ENCODE measurements at places on chromosomes 16 and 17.

GRCh38 chr17:75512926-75513640 lies 2.3 kb downstream of the CASKIN2 start:
- no peak for DNase-seq

DNA sequence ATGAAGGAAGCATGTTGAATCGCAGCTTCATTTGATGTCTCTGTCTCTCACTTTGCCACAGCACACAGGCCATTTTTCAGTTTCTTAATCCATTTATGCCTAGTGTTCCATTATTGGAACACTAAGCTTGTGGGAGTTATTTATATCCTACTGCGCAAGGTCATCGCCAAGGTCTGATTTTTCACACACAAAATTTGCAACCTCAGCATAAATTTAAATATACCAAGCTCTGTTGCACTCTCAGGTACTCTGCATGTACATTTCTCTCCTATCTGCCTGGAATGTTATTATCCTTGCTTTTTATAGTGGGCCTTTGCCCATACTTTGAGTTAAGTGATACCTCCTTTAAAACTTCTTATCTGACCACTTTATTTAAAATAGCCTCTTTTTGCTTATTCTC lies 519.2 kb upstream of the TOM1L1 start:
- no peak for DNase-seq

DNA sequence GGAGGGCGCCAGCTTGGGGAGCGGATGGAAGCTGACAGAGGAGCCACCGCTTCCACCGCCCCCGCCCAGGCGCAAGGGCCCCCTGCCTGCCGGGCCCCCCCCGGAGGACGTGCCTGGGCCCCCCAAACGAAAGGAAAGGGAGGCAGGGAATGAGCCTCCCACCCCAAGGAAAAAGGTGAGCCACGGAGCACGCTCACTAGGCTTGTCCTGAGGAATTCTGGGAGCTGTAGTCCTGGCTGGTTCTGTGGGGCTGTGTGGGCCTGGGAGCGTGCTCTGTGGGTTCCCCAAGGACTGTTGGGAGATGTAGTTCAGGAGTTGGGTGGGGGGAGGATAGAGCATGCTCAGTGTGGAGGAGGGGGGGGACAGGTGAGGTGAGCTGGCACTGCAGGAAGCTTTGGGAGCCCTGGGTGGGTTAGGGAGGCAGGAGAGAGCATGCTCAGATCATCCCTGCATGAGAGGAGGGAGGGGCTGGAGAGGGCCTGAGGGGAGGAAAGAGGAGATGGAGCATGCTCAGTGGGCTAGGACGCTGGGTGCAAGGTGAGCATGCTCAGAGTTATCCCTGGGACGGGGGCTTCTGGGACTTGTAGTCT lies 4.5 kb downstream of the FBXL19 start:
- DNase-seq, result peak; percentile 80

DNA sequence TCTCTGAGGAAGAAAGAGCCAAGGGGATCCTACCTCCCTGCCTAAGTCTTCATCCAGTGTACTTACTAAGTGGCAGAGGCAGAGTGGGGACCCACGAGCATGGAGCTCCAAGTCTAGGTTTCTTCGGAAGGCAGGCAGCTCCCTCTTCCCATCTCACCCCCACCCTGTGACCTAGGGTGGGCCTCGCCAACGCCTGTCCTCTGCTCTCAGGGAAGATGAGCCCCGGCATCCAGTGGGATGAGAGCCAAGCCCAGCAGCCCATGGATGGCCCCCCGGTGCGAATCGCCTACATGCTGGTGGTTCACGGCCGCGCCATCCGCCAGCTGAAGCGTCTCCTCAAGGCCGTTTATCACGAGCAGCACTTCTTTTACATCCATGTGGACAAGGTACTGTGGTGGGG lies 8.3 kb downstream of the XYLT2 start:
- no peak for DNase-seq

DNA sequence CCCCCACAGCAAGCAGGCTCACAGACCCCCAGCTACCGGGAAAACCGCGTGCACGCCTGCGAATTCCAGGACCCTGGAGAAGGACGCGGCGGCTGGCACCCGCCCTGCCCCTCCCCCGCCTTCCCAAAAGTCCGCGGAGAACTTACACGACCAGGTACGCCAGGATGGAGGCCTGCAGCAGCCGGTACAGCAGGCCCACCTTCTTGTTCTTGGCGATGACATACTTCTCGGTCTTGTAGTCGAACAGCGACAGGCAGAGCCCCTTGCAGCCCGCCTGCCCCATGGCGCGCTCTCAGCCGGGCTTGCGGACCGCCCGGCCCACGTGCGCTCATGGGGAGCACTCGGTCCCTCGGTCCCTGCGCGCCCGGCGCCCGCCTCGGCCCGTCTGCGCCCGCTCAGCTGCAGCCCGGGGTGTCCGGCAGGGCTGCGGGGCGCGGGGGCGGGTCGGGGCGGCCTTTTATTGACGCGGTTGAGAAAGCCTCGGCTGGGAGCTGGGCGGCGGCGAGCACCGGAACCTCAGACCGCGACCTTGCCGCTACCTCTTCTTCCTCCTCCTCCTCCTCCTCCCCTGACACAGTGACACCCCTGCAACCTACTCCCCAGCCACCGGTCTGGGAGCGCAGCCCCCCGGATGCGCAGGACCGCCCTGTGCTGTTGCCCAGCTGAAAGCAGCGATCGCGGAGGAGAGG lies at the start of gene P2RX5:
Gene P2RX5 (minus strand): TSS at position 433 of the 689 bp plus-strand sequence. CDS start 150 bp downstream, at position 283.
- DNase-seq, result peak; percentile 60

- DNase-seq, result no peak
Measured at GRCh38 chr16:88375996-88376834, 6.5 kb upstream of the ZNF469 start.

DNA sequence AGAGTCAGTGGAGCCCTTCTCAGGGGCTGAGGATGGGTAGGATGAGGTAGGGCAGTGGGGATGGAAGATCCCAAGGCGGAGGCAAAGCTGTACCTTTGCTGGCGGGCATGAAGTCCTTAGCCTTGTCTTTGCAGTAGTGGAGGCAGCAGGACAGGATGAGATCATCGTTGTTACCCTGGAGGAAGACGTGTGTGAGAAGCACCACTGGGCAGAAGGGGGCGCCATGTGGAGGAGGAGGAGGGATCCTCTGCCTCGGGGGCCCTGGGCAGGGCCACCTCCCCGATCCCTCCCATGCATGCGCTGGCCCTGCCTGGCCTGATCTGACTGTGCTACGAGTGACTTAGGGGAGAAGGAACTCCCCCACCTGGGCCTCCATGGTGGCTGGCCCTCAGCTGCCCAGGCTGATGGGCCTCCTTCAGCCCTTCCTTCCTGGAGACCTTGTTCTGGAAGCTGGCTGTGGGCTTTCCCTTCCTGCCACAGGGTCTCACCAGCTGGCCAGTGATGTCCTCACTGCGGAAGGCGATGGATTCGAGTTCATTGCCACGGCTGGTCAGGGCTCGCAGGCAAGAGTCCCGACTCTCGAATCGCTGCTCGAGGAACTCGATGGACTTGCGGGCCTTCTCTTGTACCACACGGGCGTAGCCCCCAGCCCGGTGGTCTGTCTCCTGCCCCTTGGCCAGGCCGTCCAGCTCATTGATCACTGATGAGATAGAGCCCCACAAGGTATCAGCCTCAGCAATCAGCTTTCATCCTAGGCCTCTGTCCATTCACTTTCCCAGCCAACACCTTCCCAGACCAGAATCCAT lies 10.3 kb downstream of the HIC1 start:
- peak; percentile 47 for DNase-seq

- DNase-seq, result no peak
Measured at GRCh38 chr17:33978889-33979288, 276.2 kb upstream of the CCL2 start.

DNA sequence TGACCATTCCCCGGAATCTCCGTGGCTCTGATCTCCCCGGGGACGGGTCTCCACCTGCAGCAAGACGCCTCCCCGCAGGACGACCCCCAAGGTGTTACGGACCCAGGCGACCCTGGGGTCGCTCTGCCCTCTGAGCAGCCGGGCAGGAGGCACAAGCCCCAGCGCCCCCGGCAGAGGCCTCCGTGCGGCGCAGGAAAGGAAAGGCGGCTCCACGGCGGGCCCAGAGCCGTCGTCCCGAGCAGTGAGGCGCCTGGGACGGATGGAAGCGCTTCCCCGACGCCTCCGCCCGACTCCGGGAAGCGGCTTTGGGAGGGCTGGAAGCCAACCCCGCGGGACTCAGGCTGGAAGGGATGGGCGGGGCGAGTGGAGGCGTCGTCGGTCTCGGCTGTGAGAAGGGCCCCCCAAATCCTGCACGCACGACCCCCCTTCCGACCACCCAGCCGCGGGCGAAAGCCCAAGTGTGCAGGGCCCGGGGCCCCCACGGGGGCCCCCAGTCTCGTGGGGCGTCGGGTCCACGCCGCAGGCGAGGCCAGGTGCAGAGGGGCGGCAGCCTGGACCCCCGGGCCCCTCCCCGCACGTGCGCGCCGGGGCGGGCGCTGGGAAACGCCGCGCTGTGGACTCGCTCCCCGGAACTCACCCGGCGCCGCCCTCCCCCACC lies 32.7 kb upstream of the RPH3AL start:
- DNase-seq, result no peak

- DNase-seq, result no peak
Measured at GRCh38 chr16:30741461-30741914, 6.7 kb upstream of the PHKG2 start.

DNA sequence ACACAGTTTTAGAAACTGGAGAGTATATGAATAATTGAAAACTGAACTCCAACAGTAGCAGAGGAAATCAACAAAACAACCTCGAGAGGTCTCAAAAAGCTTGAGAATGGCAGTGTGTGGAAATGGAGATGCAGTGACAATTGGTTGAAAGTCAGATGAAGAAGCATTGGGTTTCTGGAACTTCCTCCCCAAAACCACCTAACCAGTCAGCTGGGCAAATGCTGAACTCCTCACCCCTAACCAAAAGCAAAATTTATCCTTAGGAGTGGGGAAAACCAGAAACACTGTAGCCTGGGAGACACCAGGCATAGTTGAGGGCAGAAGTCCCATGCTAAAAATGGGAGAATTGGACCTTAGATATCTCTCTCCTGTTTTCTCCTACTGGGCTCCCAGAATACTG lies 109.9 kb downstream of the TANC2 start:
- DNase-seq, result no peak

GRCh38 chr16:10831894-10832886 lies 13.6 kb upstream of the TVP23A start:
- no peak for DNase-seq

GRCh38 chr17:73827627-73828291 lies 183.5 kb upstream of the SDK2 start:
- DNase-seq, result no peak

- no peak for DNase-seq
Measured at GRCh38 chr17:21289175-21289901, 4.8 kb downstream of the MAP2K3 start.

GRCh38 chr16:70757183-70757582 lies 43.8 kb downstream of the VAC14 start:
- no peak for DNase-seq

GRCh38 chr17:34991606-34992005 lies 11.3 kb downstream of the LIG3 start:
- no peak for DNase-seq

DNA sequence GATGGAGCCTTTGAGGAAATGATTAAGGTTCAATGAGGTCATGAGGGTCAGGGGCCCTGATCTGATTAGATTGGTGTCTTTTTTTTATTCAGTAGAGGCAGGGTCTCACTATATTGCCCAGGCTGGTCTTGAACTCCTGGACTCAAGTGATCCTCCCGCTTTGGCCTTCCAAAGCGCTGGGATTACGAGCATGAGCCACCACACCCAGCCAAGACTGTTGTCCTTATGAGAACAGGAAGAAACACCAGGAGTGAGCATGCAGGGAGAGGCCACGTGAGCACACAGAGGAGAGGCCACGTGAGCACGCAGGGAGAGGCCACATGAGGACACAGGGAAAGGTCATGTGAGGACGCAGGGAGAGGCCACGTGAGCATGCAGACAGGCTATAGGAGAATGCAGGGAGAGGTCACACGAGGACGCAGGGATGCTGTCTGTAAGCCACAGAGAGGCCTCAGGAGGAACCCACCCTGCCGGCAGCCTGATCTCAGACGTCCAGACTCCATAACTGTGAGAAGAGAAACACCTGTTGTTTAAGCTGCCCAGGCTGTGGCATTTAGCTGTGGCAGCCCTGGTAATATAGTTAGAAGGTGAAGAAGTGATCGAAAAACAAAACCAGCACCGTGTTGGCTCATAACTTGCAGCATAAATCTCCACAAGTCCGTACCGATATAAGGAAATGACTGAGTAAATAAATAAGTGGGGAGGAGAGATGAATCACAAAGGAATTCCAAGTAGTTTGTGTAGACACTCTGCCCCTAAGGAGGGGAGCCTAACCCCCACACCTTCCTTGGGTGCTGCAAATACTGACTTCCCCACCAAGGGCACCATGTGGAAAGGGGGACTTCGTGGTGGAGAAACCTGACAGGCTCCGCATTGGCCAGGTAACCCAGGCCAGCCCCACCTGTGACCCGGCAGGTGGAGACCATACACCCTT lies 14.6 kb upstream of the CSNK1D start:
- no peak for DNase-seq

GRCh38 chr17:80792373-80792781 lies 199.3 kb upstream of the CHMP6 start:
- DNase-seq, result no peak

DNA sequence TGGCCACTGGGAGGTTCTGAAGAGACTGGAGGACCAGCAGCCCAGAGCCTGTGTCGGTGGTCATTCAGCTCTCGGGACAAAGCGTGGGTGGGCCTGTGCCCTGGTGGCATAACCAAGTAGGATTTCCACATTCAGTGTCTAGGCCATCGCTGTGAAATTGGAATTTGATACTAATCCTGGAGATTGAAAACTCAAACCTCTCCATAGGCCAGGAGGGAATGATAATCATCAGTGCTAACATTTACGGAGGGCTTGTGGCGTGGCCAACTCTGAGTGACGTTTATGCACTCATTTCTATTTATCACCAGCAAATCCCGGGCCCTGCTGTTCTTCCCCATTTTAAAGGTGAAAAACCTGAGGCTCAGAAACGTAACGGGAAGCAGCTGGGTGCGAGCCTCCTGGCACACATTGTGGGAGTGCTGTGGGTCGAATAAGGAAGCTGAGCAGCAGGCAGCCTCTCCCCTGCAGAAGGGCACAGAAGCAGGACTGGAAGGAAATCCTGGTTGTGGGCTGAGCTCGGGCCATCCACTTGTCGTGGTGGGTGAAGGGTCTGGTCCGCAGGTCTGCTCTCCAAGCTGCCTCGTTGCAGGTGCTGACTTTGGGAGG lies 33.1 kb downstream of the RAI1 start:
- DNase-seq, result no peak

GRCh38 chr16:19680881-19681340 lies 37.1 kb downstream of the KNOP1 start:
- DNase-seq, result no peak

DNA sequence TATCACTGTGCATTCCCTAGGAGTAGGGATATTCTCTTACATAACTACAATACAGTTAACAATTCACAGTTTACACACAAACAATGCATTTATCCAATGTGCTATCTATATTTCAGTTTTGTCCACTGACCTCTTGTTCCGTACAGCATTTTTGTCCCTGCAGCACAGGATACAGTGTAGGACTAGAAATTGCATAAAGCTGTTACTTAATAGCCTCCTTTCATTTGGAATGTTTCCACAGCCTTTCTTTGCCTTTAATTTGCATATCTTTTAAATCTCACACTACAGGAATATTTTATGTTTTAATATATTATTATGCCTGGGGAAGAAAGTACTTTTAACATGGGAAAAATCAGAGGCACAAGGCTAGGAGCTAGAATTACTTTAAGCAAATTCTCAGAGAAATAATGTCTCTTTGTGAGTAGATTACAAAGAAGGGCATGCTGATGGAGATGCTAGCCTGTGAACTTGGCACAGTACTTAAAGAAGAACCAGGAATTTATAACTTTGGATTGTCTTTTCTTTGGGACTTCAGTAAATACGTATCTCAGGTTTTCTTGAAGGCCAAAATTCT lies 144.3 kb downstream of the ITFG1 start:
- peak; percentile 29 for DNase-seq
